K562 (cell line): ENCODE measurements at places on chromosomes 4 and X. TPM values are rescaled to one million over a fixed set of nuclear protein-coding genes. Genes with fewer than 3 reads are reported as not detected.

DNA sequence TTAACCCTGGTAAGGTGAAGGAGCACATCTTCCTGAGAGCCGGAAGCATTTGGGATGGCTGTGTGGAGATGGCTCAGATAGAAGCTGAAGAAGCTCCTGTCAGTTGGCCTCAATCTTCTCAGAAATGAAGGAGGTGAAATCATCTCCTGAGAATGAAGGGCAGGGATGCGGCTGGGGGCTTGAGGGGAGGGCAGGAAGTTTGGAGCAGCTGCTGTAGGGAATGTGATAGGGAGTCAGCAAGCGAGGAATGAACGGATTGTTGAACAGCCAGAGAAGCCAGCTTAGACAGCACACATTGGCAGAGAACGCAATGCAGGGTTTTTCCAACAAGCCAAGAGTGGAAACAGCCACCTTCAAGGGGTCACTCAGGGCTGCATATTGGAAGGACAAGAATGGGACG, 10.0 kb downstream of the KCNE5 start:
- no peaks in the 10 kb centered on the region for H3K36me3 ChIP-seq
- no peak for DNase-seq
- H3K27ac ChIP-seq, result no peak overlapping the region
- H3K4me3 ChIP-seq, result no peak overlapping the region

DNA sequence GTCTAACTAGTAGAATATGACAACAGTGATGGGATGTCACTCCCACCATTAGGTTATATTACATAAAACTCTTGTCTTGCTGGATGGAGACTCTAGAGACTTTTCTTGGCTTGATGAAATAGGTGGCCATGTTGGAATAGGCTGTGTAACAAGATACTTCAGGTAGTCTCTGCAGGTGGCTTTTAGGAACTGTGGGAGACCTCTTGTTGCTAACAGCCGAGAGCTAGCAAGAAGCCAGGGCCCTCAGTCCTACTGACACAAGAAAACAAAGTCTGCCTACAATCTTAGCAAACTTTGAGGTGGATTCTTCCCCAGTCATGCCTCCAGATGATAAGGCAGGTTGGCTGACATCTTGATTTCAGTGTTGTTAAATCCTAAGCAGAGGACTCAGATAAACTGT, 72.5 kb downstream of the GNL3L start:
- DNase-seq, result no peak
- H3K27ac ChIP-seq, result no peak overlapping the region
- no peaks in the 10 kb centered on the region for H3K27me3 ChIP-seq
- H3K4me3 ChIP-seq, result no peak overlapping the region
- no peaks in the 10 kb centered on the region for H3K4me1 ChIP-seq

DNA sequence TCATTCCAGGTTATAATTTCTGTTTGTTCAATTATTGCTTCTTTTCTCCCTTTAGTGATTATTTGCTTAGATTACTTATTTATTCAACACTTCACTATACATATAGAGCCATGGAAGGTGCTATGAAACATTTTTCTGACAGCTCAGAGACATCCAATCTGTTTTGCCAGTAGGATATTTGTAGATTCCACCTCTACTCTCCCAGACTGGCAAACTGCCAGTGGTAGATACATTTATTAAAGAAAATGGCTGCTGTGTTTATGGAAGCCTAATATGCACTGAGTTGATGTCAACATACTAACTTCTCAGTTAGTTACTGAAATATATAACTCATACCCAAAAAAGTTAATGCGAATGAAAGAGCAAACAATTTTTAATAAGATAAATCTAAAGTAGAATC, 348.6 kb downstream of the TRAM1L1 start:
- DNase-seq, result no peak
- H3K27me3 ChIP-seq, result no peaks in the 10 kb centered on the region
- no peak overlapping the region for H3K27ac ChIP-seq
- no peaks in the 10 kb centered on the region for H3K36me3 ChIP-seq
- no peaks in the 10 kb centered on the region for H3K4me1 ChIP-seq

DNA sequence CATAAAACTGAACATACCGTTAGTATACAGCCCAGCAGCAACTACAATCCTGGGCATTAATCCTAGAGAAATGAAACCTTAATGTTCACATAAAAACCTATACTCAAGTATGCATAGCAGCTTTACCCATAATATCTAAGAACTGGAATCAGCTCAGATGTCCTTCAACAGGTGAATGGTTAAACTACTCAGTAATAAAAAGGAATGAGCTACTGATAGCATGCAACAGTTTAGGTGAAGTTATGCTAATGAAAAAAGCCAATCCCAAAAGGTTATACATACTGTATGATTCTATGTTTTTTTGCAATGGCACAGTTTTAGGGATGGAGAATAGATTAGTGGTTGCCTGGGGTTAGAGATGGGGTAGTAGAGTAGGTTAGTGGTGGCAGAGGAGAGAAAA, 9.3 kb downstream of the HTT start:
- no peak overlapping the region for H3K4me3 ChIP-seq
- peaks cover 17% of the 10 kb centered on the region; the same call in 2 of the 3 replicates for H3K36me3 ChIP-seq
- no peak for DNase-seq
- no peak overlapping the region for H3K27ac ChIP-seq
- H3K4me1 ChIP-seq, result peaks cover 20% of the 10 kb centered on the region
- no peaks in the 10 kb centered on the region for H3K27me3 ChIP-seq

GRCh38 chr4:9942921-9943600, 78.2 kb downstream of the SLC2A9 start:
- H3K4me1 ChIP-seq, result no peaks in the 10 kb centered on the region
- no peaks in the 10 kb centered on the region for H3K36me3 ChIP-seq
- H3K4me3 ChIP-seq, result no peak overlapping the region
- DNase-seq, result no peak
- H3K27me3 ChIP-seq, result peaks cover 2% of the 10 kb centered on the region; the same call in 2 of the 3 replicates

DNA sequence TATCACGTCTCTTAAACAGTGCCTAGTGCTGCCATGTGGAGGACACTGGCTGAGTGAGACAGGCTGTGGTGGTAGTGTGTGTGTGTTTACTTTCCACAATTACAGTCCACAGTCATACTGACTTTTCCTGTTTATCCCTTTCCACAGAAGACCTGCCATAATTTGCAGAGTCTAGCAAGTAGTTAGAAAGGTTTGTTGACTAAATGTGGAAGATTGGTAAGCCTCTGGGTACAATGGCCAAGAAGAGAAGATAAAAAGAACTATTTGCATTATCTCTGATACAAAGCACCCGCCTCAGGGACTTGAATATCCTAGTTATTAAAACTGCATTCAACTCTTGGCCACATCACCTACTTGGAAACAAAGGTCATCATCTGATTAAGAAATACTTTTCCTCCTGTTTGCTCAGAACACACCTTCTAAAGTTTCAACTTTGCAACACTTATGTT, 89.1 kb downstream of the FAM13A start:
- H3K27ac ChIP-seq, result no peak overlapping the region
- H3K4me3 ChIP-seq, result no peak overlapping the region
- DNase-seq, result no peak
- H3K36me3 ChIP-seq, result no peaks in the 10 kb centered on the region; the same call in 2 of the 3 replicates

The GAR1 gene
- total RNA-seq, result 78.7 and 86.1 TPM in 2 replicates

The SLC16A2 gene
- 0.07 and 0.13 TPM in 2 replicates for total RNA-seq

The MGARP gene
- total RNA-seq, result 0.31 and 0.35 TPM in 2 replicates

The UBE2D3 gene
- total RNA-seq, result 276 and 281 TPM in 2 replicates

The STPG2 gene
- total RNA-seq, result not detected in 2 replicates

The RHOXF2 gene
- total RNA-seq, result 120 and 121 TPM in 2 replicates
